Motor neuron (in vitro differentiated cells): ENCODE measurements at places on chromosomes 2 and 18.
A peak's percentile ranks its signal among the peaks of the same experiment; 100 is the strongest.

GRCh38 chr2:102239344-102239743 lies 52.5 kb downstream of the IL1RL2 start:
- ATAC-seq, result no peak

DNA sequence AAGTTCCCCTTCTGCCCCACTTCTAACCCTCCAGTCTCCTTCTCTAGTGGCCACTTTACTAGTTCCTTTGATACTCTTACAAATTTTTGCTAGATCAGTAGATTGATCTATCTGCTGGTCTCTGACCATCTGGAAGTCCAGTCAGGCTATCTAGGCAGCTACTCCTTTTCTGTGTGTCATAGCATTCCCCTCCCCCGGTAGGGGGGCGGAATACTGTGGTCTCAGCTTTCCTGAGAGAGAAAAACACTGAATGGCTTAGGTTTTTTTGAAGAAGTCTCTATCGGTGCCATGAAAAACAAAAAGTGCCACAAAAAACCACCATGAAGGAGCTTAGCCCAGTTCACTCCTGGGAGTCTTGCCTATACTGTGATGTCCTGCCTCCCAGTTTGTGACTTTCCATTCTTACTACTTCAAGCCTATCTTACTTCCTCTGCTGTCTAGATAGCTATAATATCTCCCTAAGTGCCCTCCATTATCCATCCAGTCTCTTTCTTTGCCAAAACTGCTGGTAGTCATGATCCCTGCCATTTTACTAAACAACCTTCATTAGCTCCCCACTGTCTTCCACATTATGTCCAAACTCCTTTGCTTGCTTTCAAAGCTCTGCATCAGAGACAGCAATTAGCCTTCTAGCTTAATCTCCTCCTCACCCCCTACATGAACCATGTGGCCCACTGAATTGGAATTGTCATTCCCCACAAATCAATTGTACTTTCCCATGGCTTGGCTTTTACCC lies 29.9 kb downstream of the TPGS2 start:
- ATAC-seq, result no peak

DNA sequence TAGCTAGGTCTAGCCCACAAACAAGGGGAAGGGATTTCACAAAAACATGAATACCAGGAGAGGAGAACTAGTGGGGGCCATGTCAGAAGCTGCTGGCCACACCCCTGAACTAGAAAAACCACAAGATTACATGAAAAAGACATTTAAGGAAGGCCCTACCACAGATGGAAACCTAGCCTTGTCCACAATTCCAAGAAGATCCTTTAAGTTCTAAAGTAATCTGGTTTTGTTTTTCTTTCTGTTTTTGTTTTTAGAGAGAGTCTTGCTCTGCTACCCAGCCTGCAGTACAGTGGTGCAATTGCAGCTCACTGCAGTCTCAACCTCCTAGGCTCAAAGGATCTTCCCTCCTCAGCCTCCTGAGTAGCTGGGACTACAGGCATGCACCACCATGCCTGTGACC lies 34.2 kb upstream of the CAB39 start:
- ATAC-seq, result no peak

DNA sequence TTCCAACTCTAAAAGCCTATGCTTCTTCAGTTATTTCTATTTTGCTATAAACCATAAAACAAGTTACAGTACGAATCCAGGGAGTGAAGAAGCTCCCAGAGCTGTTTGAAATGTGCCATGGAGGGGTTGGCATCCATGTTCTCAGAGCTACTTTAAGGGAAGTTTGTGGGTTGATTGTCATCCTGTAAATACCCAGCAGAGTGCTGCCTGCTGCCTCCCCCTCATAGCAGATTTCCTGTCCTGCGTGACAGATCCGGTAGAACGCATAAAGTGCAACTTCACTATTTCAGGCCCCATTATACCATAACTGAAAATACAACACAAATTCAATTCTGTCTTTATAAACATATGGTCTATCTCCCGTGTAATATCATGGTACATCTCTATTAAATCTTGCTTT lies 114.4 kb downstream of the CTNNA2 start:
- no peak for ATAC-seq

DNA sequence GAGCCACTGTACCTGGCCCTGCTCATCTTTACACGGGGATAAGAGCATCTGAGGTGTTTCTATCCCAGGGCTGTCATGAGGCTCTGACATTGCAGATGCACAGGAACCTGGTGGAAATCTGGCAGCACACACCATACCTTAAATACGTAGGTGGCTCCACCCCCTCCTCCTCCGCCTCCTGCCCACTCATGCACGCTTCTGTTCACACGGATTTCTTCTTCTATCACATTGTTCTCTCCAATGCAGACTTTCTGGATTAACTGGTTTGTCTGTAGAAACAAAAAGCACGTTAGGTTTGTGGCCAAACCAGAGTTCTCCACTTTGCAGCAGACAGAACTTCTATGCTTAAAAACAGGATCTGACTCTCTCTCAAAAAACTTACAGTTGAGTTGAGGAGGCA lies 118.2 kb downstream of the CLIP4 start:
- ATAC-seq, result no peak

DNA sequence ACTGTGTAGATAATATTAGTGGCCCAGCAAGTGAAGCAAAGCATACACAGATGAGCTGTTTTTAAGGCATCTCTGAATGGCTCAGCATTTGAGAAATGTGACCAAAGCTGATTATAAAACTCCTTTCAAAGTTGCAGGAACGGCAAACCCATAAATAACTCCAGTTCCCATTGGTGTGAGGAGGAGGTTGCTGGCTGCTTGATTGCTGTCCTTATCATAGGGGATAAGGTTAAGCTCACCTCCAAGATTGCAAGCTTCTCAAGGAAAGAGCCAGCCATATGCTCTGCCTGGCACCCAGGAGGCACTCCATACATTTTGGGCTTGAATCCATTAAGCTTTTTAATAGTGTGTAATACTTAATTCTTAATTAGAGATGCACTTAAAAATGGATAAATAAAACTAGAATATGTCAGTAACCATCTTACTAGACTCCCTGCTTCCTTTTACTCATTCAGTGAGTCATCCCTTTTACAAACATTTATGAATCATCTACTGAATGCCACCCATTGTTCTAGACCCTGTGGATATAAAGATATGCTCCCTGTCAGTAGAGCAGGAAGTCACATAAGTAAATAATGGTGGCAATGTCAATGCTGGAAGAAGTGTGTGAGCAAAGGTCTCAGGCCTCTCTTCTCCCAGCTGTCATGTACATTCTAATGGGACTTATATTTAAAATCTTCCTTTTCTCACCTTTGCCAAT lies 99.3 kb downstream of the SPATS2L start:
- peak; percentile 76 for ATAC-seq

DNA sequence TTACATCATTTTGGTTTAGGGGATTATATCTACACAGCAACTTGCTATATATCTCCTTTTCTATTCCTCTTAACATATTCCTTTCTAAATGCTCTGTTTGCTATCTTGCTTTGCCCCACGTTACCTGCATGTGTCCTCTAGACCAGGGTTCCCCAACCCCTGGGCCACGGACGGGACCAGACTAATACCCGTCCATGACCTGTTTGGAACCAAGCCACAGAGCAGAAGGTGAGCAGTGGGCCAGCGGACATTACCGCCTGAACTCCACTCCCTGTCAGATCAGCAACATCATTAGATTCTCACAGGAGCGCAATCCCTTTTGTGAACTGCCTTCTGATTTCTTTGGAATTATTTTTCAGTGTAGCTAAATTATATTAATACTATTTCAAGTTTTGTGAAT lies 66.7 kb downstream of the KCMF1 start:
- no peak for ATAC-seq

DNA sequence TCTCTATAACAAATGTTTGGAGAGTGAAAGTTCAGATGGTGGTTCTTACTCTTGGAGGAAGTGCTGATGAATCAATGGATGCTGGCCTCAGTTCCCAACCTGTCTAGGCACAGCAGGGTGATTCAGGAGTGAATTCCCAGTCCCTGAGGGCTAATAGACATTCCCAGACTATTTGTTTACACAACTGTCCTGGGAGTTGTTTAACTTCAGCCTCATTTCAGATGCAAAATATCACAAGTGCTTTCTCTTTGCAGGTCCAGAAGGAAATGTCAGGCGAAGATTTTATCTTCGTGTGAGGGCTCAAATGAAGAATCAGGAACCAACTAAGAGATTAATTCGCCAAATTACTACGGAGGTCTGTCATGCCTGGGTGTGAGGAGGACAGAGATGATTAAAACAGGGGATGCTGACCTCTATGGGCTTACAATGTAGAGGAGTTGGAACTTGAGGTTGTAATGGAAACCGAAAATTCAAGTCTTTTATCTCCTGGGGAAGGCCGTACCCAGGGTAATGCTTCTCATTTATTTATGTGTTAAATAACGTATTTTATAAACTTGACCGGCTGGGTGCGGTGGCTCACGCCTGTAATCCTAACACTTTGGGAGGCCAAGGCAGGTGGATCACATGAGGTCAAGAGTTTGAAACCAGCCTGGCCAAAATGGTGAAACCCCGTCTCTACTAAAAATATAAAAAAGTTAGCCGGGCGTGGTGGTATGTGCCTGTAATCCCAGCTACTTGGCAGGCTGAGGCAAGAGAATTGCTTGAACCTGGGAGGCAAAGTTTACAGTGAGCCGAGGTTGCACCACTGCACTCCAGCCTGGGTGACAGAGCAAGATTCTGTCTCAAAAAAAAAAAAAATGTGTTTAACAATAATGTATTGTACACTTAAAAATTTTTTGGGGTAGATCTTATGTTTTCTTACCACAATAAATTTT lies 38.7 kb upstream of the SLC1A4 start:
- no peak for ATAC-seq

GRCh38 chr2:157421331-157421944 lies 22.5 kb downstream of the CYTIP start:
- ATAC-seq, result no peak

- no peak for ATAC-seq
Observed at GRCh38 chr2:206068207-206068606, 17.8 kb downstream of the INO80D start.

- peak; percentile 8 for ATAC-seq
Observed at GRCh38 chr2:43082111-43082894, 144.1 kb downstream of the ZFP36L2 start.

DNA sequence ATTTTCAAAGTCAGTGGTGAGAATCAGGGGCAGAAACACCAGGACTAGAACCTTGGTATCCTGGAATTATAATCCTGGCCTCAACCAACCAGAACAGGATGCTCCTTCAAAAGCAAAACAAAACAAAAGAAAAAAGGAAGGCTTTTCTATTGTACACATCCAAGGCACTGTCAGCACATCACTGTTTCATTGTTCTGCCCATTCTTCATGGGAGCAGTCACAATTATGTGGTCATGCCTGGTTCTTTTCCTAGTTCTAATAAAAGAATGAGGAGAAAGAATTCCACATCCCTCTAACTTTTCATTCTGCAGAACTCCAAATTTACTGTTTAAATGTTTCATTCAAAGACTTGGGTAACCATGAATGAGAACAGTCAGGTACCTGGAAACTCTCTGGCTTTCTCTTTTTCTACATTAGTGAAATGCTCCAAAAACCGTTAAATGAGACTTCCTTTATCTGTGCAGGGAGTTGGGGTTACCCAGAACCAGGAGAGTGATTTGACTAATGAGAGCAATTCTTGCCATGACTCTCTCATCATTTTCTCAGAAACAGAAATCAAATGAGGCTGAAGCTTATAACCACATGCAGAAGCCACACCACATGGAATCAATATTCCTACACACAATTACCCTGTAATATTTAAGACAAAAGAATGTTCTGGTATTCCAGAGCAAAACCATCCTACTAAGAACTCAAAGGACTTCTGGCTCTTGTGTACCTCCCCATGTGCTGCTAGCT lies 110.9 kb upstream of the CCDC150 start:
- no peak for ATAC-seq

DNA sequence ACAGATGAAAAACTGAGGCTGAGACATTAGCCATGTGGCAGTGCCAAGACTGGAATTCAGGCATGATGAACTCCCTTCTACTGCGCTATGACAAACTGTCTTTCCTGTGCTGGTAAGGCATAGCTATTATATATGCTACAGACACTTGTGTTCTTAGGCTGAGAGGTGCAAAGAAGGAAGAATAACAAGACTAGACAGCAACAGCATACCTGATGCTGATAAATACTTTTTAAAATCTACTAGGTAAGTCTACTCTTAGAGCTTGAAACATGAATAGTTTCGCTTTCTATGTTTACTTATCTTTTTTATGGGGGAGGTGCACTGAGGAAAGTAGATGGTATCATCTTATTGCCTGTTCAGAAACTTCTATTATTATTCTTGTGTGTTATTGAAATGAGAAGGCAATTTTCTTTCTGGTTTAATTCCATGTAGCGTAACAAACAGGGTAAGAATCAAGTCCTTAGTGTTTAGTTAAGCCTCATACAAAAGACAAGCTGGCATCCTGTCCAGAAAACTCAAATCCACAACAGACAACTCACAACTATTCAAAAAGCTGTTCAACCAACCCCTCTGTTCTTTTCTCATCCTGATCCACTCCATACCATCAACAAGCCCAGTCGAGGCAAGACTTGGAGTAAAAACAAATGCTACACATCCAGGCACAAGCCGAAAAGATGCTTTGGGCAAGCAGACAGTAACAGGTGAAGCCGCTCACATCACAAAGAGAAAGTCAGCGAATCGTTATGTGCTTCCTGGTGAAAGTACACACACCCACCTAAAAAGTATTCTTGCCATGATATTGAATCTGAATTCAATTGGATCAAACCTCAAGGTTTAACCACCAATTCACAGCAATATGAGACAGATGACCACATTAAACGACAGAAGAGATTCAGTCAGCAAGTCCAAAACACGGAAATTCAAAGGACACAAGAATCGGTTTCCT lies 1.5 kb downstream of the TTC32 start:
- no peak for ATAC-seq

- ATAC-seq, result no peak
Observed at GRCh38 chr2:105737980-105738657, 6.6 kb upstream of the NCK2 start.

GRCh38 chr2:193867454-193867853 lies 1672.7 kb upstream of the TMEFF2 start:
- ATAC-seq, result no peak

GRCh38 chr2:226673314-226673723 lies 126.3 kb downstream of the IRS1 start:
- peak; percentile 38 for ATAC-seq

DNA sequence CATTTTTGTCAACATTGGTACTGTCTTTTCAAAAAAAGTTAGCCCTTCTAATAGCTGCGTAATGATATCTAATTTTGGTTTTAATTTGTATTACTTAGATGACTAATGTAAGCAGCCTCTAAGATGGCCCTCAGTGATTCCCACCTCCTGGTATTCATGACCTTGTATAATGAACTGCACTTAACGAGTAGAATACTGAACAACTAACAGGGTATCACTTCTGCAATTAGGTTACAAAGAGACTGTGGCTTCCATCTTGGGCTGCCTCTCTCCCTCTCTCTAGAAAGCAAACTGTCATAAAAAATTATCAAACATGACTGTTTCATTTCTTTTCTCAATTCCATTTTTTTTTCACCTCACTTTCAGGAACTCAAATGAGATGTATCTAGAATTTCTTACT lies 120.9 kb downstream of the RNF152 start:
- ATAC-seq, result no peak

DNA sequence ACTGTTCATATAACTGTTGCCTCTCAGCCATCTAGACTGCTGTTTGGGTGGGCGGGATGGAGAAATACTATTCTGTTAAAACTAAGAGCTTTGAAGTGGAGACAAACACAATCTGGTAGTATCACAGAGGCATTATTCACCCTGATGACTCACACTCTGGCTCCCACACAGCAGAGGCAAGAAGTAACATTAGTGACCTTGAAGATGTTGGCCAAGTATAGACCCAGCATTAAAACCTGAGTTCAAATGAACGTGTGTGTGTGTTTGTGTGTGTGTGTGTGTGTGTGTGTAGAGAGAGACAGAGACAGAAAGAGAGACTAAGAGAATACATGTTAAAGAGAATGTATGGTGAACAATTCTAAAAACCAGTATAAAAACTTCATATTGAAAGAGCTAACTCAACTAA lies 22.5 kb upstream of the ACVR1 start:
- ATAC-seq, result peak; percentile 35

- no peak for ATAC-seq
Observed at GRCh38 chr2:57397550-57398360, 648.9 kb upstream of the VRK2 start.
